HCT116 (cell line): ENCODE measurements at places on chromosomes 16 and 17. TPM values are rescaled to one million over a fixed set of nuclear protein-coding genes. Genes with fewer than 3 reads are reported as not detected.

GRCh38 chr16:56824804-56825203, 40.2 kb upstream of the SLC12A3 start:
- DNase-seq, result no peak

GRCh38 chr16:80570106-80570478, 29.3 kb downstream of the DYNLRB2 start:
- DNase-seq, result no peak

DNA sequence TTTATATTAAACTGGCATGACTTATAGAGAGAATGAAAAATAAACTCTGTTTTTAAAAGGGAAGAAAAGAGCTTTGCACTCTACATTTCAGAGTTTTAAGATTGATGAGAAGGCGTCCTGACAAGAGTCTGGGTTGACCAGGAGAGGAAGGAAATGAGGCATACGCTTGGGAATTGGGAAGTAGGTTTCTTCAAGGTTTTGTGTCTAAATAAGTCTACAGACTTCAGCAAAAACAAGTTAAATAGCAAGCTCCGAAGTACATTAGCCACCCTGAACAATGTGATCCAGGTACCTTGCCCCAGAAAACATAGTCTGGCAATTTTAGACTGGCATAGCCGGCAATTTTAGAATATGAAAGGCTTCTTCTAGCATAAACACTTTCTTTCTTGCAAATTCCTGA, 28.5 kb upstream of the CCDC182 start:
- no peak for DNase-seq

C17orf113 gene
- 2.3 TPM for total RNA-seq

CMTM2 gene
- 0.42 TPM for total RNA-seq

MT1M gene
- total RNA-seq, result 0.39 TPM

DNA sequence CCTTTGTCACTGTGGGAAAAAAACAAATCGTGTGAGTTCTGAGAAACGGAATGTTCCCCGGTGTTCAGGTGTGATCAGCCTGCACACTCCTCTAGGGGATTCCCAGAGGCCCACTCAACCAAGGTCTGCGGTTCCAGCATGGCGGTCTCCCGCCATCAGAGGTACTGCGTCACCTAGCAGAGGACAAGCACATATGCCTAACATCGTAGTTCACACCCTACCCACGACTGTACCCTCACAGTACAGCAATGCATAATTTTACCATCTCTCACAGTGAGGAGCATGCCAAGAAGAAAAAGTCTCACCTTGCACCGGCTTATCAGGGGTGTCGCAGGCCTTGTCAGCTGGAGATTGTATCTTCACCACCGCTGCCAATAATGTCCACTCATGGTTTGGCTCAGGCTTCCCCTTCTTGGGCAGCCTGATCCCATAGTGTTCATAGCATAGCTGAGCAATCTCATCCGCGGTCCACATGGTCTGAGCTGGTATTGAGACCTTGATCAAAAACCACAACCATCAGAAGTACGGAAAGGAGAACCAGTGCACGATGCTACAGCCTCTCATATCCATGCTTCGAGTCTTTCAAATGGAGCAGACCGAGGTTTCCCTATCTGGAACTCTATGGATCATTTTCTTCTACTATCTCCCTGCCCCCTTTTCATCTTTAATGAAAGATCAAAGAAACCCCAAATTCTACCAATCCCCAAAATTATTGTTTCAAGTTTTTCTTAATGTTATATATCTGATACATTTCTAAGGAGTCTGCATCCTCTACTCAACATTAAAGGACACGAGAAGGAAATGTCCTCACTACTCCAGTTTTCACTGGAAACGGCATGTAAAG, 2.5 kb downstream of the ADAT1 start:
- DNase-seq, result no peak

PIRT gene
- total RNA-seq, result not detected

CCDC200 gene
- not detected for total RNA-seq

CCDC78 gene
- total RNA-seq, result 22.9 TPM

GRCh38 chr16:66070140-66070917, 296.2 kb upstream of the CDH5 start:
- DNase-seq, result no peak

NEURL4 gene
- total RNA-seq, result 56.9 TPM

GRCh38 chr17:82933911-82934310, 94.1 kb upstream of the ZNF750 start:
- no peak for DNase-seq

DNA sequence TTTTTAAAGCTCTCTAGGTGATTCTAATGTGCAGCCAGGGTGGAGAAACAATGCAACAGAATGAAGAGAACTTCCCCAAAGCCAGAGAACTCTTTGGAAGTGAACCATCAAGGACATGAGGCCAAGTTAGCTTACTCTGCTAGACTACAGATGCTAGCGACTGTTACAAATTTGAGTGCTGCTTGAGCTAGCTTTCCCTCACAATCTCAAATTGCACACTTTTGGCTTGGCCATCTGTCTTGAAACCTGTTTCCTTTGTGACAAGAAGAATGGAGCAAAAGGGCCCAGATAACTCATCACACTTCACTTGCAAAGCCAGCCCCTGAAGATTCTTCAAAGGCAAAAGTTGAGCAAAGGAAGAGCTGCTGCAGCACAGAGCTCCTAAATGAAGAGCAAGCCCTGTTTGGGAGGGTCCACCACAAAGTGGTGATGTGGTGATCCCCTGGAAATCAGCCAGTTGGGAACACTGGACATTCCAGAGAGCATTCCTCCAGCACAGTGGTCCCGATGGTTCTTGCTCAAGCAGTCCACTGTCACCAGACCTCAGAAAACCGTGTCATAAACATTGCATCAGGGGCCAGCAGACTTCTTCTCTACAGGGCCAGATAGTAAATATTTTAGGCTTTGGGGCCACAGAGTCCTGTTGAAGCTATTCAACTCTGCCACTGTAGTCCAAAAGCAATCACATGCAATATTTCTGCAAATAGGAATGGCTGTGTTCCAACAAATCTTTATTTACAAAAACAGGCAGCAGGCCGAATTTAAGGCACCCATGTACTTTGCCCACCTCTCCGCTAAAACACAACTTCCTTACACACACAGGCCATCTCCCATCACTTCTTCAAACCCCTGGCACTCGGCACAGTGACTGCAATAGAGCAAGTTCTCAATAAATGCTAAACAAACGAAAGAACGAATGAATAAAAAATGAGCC, 21.2 kb downstream of the SLC39A11 start:
- DNase-seq, result no peak

DNA sequence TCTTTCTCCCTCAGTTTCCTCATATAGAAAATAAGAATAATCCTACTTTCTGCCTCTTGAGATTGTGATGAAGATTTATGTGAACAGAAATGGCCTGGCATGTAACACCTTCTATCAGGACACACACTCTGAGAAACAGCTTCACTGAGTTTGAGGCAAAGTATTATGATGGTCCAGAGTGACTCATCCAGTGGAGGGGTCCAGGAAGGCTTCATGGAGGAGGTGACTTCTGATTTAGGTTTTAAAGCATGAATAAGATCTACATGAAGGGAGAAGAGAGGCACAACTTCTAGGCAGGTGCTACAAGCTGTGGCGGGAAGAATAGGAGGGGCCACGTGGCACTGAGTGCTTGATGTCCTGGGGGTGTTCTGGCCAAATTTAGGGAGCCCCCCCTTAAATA, 124.4 kb upstream of the SDK2 start:
- no peak for DNase-seq

- DNase-seq, result peak; percentile 90
These were observed 12.4 kb downstream of the SGCA start for GRCh38 chr17:50177983-50178834.

DNA sequence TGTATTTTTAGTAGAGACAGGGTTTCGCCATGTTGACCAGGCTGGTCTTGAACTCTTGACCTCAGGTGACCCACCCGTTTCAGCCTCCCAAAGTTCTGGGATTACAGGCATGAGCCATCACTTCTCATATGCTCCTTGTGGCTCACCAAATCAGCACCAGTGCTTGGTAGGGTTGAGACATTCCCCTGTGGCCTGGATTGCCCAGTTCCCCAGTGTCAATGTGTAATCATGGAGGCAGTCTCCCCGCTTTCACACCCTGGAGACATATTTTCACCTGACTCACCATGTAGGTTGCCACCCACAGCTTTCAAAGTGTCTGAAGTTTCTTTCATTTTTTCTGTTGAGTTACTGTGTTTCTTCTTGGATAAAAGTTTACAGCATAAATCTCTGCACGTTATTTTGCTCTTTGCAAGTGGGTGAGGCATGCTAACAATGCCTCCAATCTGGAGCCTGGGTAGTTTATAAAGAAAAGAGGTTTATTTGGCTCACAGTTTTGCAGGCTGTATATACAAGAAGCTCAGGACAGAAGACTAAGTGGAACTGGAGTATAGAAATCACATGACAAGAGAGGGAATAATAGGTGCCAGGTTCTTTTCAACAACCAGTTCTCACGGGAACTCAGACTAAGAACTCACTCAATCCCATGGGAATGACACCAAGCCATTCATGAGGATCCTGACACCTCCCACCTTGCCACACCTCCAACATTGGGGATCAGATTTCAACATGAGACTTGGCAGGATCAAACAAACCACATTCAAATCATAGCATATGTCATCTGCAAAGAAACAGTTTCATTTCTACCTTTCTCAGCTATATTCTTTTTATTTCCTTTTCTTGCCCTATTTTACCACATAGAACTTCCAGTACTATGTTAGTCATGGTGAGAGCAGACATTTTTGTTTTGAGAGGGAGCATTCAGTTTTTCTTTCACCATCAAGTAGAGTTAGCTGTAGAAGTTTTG, 113.2 kb downstream of the PHKB start:
- no peak for DNase-seq

DNA sequence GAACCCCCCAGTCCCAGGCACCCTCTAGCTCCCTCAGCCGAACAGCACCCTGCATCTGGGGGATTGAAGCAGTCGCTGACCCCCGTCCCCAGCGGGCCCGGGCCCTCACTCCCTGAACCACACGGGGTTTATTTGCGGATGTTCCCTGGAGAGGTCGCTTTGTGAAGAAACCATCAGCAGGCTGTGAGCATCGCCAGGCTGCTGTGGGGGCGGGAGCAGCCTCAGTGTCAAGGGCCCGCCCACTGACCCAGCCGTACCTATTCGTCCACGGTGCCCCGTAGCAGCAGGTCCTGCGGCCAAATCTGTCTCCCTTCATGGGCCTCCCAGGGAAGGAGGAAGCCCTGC, 6.4 kb upstream of the RAB40C start:
- DNase-seq, result no peak

DNA sequence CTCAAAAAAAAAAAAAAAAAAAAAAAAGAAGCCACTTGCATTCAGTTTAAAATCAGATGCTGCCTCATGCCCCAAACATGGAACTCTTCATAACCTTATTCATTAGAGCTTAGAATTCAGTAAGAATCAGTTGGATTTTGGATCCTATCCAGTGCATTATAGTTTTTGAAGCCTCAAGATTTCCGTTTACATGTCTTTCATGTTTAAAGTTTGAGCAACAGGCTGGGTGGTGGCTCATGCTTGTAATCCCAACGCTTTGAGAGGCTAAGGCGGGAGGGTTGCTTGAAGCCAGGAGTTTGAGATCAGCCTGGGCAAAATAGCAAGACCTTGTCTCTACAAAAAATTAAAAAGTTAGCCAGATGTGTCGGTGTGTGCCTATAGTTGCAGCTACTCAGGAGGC, 55.0 kb downstream of the SNTB2 start:
- DNase-seq, result no peak

DNA sequence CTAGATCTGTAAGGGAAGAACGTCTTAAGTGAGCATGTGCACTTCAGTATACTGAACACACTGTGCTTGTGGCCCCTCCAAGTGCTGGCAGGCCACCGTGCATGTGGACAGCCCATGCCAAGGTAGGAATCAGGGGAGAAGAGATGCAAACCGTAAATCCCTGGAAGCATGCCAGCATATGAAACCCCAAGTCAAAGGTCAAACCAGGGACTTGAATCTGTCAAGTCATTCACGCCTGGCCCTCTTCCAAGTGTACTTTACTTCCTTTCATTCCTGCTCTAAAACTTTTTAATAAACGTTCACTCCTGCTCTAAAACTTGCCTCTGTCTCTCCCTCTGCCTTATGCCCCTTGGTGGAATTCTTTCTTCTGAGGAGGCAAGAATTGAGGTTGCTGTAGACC, 2.8 kb upstream of the ATXN2L start:
- DNase-seq, result no peak

DNA sequence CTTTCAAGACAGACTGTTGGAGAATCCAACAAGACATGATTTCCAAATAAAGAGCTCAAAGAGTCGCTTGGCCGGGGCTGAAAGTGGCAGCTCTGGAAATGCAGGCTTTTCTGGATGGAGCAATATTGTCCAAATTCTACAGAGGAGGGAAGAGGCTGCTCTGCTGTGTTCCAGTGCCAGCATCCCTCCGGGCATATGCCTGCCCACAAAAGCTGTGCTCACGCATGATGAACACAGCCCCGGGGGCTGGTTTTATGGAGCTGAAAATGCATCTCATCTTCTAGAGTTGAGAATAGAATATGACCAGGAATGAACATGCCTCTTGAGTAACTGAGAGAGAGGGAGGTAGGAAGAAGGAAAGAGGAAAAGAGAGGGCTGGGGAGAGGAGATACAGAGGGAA, 74.7 kb upstream of the TOX3 start:
- DNase-seq, result no peak

MT1A gene
- not detected for total RNA-seq
